SHP77 treated with DMSO at 0.1 percent for 48 hours (cell line): ENCODE measurements at places on chromosomes 7 and 10.

- no peak for DNase-seq
Measured at GRCh38 chr7:110675383-110676103, 415.4 kb upstream of the LRRN3 start.

GRCh38 chr10:104256335-104256961, 1.8 kb downstream of the GSTO1 start:
- DNase-seq, result no peak

- no peak for DNase-seq
Measured at GRCh38 chr10:69641261-69641980, 11.4 kb downstream of the FAM241B start.

DNA sequence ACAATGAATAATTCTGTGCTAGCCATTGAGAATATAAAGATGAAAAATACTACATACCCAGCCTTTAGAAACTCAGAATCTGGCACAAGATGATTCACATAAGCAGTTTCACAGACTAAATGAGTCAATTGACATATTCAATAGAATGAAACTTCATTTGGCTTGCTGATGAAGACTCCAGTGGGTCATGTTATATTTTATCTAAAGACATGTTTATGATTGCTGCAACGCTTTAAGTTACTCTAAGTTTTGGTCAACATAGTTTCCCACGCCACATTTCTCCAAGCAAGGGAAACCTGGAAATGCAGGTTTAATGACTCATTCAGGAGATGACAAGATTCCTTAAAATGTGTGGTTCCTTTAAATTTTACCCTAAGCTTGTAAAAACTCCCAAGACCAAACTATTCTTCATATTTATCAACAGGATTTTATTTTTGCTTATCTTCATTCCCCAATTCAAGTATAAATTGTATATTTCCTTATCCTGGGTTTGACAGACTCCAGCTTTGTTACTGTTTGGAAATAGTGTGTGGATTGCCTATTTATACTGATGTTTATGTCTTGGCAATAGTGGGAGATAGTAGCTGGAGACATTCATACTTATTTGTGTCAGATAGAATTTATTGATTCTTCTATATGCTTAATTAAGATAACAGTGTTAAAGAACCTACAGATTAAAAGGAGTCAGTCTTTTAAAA, 6.6 kb downstream of the SEMA3A start:
- no peak for DNase-seq

DNA sequence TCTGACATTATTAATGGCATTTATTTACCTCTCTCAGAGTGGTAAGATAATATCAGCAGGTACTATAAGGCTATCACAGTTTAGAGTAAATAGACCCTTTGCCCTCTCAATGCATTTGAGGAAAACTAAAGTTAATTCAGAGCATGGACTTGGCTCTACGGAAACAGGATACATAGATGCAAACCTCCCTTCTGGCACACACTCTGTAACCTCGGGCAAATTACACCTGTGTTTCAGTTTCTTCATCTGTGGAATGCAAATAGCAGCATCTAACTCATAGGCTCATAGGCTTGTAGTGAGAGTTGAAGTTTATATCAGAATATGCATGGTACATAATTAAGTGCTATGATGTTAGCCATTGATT, 5.6 kb downstream of the RAPGEF5 start:
- DNase-seq, result no peak

- no peak for DNase-seq
Measured at GRCh38 chr10:127303105-127303504, 106.7 kb upstream of the INSYN2A start.

DNA sequence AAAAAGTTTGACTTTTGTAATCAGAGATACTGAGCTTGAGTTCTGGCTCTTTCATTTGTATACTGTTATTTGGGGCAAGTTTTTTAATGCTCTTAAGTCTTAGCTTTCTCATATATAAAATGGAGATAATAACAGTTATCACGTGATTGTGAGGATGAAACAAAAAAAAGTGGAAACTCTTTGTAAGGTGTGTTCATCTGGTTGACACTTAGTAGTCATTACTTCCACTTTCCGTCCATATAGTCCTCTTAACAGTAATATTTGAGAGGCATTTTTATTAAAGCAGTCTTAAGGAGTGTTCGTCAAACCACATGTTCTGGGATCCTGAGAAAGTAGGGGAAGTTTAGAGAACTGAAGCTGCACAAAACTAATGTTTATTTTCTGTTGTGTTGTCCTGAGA, 65.6 kb downstream of the PTEN start:
- no peak for DNase-seq

DNA sequence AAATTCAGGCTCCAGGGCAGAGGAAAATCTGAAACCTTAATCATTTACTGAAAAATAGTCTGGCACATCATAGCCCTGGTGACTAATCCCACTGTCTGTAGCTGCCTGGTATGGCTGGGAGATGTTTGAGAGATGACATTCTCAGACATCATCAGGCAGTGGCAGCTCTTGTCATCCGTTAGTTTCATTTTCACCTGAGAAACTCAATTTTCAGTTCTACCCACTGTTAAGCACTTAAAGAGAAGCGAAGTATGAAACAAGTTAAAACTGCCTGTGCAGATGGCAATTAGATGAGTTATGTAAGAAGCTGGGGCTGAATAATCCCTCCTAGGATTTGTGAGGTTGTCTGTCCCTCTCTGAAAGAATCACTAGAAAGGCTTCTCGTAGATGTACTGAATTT, 150.2 kb downstream of the NSUN6 start:
- no peak for DNase-seq

DNA sequence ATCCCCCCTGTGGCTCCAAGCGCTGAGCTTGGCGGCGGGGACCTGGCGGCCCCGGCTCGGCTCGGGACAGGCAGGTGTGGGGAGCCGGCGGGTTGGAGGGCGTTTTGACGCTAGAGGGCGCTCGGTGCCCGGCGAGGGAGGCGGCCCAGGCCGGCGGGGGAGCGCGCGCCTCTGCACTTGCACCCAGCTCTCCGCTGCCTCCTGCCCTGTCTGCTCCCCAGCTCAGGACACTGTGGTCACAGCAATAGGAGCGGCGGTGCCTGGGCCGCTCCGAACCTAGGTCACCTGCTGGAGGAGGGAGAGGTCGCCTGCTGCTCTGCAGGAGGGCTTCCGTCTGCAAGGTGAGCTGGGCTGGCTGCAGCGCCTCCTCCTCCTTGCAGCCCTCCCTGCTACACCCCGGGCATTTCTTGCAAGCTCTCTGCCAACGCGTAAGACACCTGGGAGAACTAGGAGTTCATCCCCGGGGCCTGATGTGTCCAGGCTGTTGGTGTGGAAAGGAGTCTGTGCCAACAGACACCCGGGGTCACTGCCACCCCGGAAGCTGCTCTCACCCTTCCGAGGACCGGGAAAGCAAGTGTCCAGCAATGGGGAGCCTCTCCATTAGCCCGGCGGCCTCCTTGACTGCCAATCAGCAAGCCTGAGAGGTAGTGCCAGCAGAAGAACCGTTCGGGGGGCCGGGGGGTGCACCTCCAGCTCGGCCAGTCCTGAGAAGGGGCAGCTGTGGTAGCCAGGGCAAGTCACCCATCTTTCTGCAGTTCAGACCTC, 620.4 kb downstream of the GALNT17 start:
- no peak for DNase-seq
